NCI-H1930 (cell line): ENCODE measurements at places on chromosomes 16 and 17.

DNA sequence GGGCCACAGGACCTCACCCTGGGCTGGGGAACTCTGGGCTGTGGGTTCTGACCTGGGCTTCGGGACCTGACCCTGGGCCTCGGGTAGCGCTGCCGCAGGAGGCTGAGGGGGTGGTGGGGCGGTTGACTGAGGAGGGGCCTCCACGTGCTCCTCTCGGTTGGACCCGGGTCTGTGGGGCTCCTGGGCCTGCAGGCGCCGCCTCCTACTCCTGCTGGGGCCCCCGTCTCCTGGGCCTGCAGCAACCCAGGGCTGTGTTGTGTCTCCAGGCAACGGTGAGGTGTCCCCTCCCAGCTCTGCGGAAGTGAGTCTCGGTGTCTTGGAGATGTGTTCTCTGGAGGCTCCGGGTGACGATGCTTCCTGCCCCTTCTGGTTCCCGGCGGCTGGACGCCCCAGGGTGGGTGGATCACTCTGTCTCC, 41.5 kb upstream of the GNG13 start:
- no peak for DNase-seq

GRCh38 chr17:36777118-36777517, 160.2 kb upstream of the LHX1 start:
- DNase-seq, result no peak

DNA sequence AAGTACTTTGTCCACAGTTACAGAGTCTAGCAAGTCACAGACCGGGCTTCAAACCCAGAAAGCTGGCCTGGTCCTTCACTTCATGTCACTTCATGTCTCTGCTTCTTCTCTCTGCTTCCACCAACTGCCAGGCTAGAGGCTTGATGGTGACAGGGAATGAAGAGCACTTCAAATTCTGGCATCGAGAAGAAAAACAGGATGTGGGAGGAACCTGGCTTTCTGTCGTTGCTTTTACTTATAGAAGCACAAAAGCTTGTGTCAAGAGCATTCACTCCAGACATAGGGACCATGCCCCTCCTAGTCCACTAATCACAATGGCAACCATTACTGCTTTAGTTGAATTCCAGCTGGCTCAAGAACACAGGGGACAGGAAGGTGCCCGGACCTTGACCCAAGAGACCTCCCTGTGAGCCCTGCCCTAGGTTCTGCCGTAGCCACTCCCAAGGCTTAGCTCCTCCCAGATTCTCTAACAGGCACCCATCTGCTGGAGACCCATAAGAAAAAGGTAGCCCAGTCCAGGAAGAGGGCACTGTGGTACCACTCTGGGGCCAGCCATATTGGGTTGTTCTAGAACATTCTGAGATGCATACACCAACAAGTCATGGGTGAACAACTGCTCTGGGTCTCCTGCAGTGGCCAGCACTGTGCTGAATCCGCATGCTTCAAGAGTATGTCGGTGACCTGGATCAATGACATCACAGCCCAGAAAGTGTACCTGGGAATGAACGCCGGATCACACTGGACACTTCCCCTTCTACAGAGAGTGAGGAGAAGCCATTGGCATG, 181.8 kb downstream of the C16orf95 start:
- no peak for DNase-seq

DNA sequence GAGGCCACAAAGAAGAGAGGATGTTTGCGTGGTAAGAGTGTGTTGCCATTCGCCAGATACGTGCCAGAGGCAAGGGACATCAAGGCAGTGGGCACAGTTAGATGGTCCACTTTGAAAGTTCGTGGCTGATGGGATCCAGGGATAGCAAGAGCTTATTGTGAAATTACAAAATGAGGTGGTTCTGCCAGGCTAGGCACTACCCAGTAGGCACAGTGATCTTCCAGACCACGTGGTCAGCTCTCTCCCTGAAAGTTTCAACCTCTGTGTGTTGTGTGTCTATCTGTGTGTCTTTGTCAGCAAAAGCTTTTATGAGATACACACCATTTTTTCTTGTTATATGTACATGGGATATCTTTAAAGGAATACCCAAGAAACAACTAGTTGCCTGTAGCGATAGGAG, 9.5 kb downstream of the SGF29 start:
- no peak for DNase-seq

GRCh38 chr17:55086635-55087058, 118.1 kb downstream of the STXBP4 start:
- no peak for DNase-seq

GRCh38 chr17:29126268-29126930, 53.8 kb downstream of the MYO18A start:
- no peak for DNase-seq

- no peak for DNase-seq
These were observed 59.2 kb upstream of the MARCHF10 start for GRCh38 chr17:62867303-62867702.

- DNase-seq, result no peak
These were observed 20.5 kb downstream of the KRT9 start for GRCh38 chr17:41551365-41551764.

GRCh38 chr16:12538667-12539091, 265.0 kb downstream of the CPPED1 start:
- no peak for DNase-seq

DNA sequence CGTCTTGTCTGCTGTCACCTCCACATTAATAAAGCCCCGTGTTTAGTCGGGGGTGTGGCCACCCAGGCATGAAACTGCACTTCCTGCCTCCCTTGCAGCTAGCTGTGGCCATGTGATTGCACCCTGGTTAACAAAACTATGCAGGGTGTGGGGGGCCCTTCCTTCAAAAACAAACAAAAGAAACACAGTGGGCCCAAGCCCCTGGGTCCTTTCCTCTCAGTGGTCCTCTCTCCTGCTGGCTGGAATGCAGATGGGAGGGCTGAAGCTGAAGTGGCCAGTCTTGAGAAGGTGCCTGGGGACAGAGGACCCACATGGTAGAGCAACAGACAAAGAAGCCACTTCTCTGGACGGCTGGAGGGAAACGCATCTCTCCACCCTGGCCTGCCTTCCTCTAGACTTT, 38.0 kb upstream of the FOXF1 start:
- DNase-seq, result no peak
